HCEC 1CT (cell line): ENCODE measurements at places on chromosomes 16 and 17.

DNA sequence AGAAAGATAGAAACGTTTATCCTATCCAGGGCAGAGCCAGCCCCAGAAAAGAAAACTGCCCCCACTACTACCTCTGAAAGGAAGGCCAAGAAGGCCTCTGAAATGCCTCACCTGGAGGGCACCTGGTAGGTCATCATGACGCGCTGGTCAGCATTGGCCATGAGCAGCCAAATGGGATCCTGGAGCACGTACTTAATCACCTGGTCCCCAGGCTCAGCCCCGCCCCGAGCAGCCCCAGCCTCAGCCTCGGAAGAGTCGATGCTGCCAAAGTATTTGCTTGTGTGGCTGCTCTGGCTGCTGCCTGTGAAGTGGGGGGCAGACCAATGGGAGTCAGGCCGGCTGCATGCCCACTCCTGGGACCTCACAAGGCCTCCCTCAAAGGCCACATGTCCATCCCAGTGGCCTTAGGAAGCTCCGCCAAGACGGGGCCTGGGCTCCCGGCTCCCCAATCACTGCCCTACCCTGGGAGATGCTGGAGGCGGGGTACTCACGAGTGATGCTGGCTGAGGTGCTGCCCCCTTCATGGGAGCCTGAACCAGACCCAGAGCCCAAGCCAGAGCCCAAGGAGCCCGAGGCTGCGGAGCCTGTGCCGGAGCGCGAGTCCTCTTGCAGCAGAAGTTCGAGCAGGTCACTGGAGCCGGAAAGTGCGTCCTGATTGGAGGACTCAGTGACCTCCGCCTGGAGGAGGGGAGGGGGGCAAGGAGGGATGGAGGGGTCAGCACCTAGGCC, 9.9 kb downstream of the PER1 start:
- DNase-seq: no peak

DNA sequence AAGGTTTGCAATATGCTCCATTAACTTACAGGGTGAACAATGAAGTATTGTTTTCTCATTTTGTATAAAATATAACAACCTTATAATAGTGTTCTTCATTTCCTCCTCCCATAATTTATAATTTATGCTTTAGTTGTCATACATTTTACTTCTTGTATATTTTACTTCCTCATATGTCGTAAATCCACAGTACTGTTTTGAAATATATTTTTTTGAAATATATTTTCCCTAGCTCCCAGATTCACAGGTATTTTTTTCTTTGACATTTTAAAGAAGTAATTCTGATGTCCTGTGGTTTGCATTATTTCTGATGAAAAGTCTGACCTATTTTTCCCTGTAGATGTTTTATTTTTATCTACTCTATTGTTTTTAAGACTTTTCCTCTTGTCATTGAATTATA, 52.7 kb downstream of the VMP1 start:
- no peak for DNase-seq

DNA sequence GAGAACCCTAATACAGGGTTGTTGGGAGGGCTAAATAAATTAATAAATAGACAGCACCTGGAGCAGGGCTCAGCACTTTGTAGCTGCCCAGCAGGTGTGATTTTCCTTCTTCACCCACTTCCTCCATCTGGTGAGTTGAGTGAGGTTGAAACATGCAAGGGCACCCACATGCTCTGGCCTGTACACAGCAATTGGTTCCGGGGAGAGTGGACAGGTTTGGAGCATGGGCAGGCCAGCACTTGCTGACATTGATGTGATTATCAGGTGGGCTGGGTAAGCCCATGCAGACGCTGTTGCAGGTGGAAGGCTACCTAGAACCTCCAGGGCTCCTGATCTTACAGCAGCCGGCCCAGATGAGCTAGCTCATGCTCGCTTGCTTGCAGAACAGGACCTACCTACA, 1.3 kb upstream of the MRTFB start:
- DNase-seq: no peak

DNA sequence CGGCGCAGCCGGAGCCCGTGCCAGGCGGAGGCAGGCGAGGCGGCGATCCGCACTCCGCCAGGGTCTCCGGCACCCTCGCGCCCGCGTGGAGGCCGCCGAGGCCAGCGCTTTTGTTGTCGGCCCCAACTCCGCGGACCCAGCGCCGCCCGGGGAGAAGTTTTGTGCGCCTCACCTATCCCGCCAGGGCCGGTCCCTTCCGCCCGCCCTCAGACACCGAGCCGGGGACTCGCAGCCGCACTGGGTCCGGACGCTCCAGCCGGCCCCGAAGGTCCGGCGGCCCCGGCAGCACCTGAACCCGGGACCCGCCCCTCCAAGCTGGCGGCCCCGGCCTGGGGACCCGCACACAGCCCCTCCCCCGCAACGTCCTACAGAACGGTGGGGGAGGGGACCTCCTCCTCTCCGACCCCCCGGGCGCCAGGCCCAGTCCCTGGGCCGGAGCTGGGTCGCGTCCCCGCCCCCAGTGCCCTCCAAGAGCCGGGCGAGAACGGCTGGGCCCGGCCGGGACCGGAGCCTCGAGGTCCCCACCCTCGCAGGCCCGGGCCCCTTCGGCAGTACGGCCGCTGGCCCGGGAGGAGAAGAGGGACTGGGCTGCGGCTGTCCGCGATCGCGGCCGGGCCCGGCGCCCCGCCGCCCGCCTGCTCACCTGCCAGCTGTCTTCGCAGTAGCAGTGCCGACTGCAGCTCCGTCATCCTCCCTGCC, 698 bp downstream of the UBE2G1 start:
- no peak for DNase-seq

DNA sequence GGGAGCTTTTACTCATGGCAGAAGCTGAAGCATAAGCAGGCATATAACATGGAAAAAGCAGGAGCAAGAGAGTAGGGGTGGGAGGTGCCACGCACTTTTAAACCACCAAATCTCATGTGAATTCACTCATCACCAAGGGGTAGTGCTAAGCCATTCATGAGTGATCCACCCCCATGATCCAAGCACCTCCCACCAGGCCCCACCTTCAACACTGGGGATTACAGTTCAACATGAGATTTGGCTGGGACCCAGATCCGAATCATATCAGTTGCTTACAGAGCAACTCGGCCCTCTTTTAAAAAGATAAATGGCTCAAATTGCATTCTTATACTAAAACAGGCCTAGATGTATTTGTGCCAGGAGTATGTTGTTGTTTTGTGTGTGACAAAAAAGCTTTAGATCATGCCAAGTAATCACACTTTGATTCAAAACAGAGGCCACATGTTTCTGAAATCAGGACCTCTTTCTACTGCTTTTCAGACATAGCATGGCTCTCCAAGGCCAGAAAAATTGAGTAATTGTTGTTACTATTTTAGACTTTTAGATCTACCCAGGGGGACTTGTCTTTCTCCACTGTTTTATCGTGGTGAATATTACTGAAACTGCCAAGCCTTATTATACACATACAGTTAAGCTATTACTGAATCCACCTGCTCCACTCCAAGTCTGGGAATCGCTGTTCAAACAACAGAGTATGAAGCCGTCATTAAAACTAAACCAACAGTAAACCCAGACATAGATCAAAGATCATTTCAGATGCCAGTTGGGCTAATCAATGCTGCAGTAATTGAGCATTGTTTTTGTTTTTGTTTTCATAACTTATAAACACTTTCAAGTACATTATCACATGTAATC, 163.3 kb downstream of the KCNJ2 start:
- DNase-seq: no peak

GRCh38 chr16:79618041-79618691, 17.6 kb upstream of the MAF start:
- no peak for DNase-seq

DNA sequence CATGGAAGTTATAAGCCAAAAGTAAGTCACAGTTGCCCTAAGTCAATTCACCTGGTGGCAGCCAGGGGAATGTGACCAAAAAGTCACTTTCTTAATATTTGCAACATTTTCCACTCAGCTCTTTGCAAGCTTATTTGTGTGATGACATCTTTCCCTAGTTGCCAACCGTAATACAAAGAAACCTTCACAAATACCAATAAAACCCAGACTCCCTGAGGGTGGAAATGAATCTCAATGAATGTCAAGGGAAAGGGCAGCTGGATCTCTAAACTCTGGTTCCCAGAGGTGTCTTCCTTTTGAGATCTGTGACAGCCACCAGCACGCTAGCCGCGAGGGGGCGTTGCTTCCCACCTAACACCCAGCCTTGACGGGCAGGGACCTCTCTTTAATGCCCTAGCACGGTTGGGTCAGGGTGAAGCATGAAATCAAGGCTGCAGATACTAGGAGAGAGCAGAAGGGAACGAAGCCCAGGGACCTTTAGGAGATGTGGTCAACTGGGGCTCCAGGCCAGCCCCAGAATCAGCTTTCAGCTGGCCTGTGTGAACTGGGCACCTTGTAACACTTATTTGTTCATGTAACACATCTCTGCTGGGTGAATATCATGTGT, 82.2 kb downstream of the CMC2 start:
- peak; percentile 24 for DNase-seq

GRCh38 chr16:68445458-68445857, 2.9 kb downstream of the SMPD3 start:
- DNase-seq: peak; percentile 71
